ENCODE measurements at places on chromosomes 7 and 10.

DNA sequence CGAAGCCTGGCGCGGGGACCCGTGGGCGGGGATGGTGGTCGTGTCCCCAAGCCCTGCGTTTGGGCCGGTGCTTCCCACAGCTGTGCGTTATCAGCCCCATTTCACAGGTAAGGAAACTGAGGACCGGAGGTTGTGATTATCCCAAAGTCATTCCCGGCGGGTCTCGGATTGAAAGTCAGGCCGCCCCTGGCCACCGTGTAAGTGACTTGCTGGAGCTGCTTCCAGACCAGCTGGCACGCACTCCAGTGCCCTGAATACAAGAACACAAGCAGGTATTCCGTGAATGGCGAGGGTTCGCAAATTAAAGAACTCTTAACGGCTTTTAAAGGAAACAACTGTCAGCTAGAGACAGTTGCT lies 675 bp upstream of the ATE1 start:
- DNase-seq: no peak

GRCh38 chr10:3398825-3399646 lies 226.5 kb upstream of the PITRM1 start:
- no peak for DNase-seq

GRCh38 chr10:132103116-132103910 lies 37.6 kb downstream of the JAKMIP3 start:
- no peak for DNase-seq

GRCh38 chr7:43260980-43261878 lies 148.8 kb downstream of the HECW1 start:
- peak; percentile 26 for DNase-seq
